Omental fat pad (tissue), 4 donors: ENCODE measurements at places on chromosomes 2 and 18.

DNA sequence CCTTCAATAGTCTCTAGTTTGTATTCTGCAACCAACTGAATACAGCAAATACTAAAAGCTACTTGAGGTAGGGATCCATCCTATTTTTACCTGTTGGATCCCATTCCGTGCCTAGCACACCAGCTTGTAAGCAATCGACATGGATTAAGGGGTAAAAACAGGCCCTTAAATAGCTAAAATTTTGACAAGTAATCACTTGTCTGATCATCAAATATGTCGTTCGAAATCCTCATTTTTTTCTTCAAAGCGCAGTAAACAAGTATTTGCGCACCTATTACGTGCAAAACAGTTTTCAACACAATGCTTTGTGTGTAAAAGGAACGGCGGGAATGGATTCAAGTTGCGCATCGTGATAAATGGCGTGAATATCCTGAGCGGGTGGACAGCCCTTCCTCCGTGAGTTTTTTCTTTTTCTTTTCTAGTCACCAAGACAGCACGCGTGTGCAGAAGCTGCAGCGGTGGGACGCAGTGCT lies 1.4 kb upstream of the ACVR2A start:
- DNase-seq = no peak

GRCh38 chr18:59142274-59142673 lies 2.6 kb downstream of the SEC11C start:
- no peak for DNase-seq

GRCh38 chr18:29034113-29034856 lies 857.4 kb upstream of the CDH2 start:
- no peak for DNase-seq

DNA sequence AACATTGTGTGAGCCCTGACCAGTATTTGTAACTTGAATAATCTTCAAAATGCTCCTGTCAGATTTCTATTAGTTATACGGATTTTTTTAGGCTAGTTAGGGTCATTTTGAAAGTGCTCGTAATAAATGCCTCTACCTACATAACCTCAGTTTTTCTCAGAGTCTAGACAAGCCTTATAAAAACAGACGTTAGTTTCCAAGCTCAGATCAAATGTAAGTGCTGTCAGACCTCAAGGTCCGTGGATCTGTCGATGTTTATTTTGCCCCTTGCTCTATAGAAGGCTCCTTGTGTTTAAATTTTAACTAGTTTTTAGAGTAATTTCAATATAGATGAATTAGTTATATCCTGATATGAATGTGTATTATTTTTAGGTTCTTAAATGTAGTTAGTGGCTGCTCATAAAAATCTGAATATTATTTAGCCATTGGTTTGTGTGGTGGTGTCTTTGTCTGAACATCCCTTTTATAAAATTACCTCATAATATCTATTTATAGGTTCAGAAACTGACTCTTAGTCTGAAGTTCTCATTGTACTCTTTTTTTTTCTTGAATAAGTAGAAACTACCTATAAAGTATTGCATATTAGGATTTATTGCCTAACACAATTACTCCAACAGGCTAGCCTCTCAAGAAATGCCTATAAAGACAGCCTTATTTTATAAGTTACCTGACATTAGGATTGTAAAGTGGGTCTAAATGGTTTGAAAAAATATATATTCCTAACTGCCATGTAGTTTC lies 71.1 kb downstream of the MTA3 start:
- DNase-seq = no peak

- no peak for DNase-seq
These were observed 96.8 kb downstream of the TGFA start for GRCh38 chr2:70456585-70457495.

DNA sequence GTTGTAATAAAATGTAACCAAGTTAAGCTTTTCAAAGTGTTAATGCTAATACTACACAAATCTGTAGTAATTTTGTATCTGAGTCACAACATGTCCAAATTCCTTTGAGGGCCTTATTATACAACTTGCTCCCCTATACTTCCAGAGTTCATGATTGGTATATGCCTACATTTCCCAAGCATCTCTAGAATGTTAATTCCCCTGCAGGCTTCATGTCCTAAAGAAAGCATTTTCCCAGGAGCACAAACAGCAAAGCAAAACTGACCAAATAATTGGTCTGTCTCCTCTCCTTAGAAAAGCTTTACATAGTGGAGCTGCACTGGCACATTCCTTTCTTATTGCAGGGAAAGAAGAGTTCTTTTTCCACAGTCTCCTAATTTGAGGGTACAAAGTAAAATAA lies 3.7 kb downstream of the ALS2 start:
- DNase-seq = no peak

DNA sequence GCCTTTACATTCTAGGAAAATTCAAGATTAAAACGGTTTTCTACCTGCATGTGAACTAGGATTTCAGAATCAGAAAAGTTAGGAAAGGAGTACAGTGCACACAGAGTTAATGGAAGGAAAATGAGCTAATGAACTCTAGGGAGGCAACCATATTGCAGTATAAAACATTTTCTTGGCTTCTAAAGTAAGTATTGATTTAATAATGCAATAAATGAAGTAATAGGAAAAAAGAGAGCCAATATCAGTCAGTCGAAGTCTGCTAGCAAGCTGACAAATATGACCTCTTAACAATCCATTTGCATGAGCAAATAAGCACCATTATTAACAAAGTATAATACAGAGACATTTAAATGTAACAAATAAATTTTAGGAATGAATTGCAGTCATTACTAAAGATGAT lies 80.2 kb upstream of the COL3A1 start:
- DNase-seq = no peak

DNA sequence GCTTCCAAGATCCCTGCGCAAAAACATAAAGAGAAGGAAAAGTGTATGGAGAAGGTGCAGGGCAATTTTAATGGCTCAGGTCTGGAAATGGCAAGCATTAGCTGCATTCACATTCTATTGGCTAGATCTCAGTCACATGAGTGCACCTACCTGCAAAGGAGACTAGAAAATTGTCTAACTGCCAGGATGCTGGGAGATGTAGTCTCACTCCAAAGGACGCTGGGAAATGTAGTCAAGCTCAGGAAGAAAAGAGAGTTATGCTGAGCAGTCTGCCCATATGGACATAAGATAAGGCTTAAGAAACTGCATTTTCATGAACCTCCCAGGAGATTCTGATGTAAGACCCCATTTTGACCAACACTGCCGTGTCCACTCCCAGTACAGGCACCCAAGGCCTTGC lies 9.5 kb upstream of the KLHL29 start:
- no peak for DNase-seq

GRCh38 chr2:120949957-120950590 lies 214.4 kb downstream of the GLI2 start:
- DNase-seq = no peak

DNA sequence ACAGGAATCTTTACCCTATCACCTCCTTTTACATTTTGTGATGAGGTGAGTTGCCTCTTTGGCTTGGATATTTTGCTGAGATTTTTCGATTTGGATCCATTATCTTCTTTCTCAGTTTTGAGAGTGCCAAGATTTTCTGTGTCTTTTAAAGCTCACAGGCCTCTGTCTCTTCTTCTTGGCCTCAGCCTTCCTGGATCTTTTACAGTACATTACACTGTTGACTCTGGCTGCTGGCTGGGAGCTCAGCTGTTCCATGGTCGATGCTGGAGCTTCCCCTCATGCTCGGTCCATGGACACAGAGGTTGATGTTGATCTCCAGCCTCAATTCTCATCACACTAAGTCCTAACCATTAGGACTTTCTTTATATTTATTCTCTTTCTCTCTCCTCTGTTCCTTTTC lies 332.8 kb upstream of the UBE2E3 start:
- DNase-seq = no peak

DNA sequence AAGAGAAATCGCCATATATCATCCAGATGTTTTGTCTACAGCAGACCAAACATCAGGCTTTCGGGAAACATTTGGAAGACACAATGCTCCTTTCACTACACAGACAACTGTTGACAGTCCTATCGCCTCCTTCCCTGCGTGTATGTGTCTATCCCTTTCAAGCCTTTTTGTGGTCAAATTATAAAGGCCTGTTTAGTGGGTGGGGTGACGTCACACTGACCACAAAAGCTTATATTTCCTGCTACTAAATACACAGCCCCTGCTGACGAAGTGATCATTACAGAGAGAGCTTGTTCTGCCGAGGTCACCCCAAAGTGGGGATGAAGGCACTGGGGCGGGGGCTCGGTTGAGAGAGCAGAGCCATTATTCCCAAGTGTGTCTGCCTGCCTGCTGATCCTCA lies 302.7 kb upstream of the TNP1 start:
- no peak for DNase-seq

DNA sequence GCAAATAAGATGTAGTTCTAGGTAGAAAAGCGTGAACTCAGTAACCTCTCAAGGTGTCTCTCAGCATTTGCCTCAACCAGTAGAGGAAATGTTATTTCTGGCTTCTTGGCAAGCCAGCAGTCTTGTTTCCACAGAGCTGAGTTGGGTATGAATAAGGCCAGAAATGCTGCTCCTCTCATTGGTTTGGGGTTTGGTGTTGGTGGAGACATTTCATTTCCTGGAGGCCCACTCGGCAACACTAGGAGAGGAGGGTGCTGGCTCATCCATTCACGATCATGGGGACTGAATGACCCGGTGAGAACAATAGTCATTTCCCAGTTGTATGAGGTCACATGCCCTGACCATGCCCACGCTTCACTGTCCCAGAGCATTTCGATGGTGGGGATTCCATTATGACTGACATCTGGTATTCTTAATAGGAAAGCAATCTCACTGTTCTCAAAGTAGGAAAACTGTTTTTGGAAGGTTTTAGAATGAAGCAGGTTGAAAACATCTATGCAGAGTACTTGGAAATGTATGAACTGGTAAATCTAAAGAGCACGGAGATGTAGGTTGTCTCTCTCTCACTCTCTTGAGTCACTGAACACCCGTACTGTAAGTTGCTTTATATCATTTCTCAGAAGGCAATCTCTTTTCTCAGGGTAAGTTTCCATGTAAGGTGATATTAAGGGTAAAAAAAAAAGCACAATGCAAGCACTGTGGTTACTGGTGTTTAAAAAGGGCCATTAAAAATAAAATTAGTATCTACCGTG lies 37.1 kb upstream of the CTLA4 start:
- DNase-seq = no peak

DNA sequence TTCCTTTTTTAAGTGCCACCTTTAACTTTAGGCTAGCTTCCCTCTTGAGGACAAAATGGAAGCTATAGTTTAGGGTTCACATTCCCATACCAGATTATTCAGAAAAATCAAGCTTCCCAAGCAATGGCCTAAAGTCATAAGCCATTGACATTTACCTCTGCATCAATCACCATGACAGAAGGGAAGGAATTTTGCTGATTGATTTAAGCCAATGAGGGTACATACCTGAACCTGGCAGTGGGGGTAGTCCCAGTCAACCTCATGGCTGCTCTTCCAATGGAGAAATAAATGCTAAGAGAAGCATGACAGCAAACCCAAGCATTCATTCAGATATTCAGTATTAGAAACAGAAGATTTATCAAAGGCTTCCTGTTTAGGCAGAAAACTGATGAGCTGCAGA lies 128.4 kb upstream of the CREB1 start:
- DNase-seq = no peak

- DNase-seq = peak; percentile 24
These were observed 104.6 kb downstream of the RTN4 start for GRCh38 chr2:54945391-54946219.

DNA sequence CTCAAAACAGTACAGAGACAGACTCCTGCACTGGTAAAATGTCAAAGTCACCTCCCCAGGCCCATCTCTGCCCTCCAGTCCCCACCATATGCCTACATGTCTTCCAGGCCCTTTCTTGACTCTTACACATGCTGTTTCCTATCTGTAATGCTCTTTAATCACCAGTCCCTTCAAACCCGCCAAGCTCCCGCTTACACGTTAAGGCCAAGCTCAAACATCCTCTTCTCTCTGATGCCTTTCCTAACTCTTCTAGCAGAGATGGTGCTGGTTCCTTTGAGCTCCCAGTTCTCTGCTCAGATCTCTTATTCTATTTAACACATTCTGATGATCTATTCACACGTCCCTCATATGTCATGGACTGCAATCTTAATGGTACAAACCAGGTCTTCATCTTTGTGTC lies 5.0 kb downstream of the EVA1A start:
- no peak for DNase-seq

DNA sequence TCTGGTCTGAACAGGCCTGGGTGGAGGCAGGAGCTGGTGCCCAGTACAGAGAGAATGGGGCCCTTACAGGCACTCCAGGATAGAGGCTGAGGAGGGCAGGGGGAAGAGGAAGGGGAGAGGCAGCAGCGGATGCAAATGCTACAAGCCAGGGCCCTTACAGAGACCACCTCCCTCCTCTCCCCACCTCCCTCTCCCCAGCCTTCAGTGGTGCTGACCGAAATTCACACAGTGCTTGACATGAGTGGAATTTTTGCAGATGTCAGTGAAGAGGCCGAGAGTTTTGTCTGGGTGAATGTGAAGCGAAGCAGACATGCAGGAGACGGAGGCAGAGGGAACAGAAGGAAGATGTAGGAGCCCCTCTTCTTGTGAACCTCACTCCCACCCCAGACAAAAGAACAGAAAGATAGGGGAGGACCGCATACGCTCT lies 31.9 kb downstream of the CIB4 start:
- DNase-seq = no peak

DNA sequence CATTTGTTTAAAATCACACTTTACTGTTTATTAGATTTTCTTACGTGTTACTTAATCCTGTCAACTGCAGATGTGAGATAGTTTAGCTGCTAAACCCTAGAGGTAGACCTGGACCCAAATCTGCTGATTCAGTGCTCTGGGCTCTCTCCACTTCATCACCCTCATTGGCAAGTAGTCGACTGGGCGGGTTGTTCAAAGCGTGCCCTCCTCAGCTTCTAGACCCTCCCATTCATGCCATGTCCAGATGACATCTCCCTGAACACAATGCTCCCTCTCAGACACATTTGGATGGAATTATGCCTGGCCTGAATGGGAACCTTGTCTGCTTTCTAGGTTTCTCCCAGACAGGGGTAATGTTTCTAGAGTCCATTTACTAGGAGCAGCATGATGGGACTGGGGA lies 43.7 kb downstream of the RPIA start:
- no peak for DNase-seq

DNA sequence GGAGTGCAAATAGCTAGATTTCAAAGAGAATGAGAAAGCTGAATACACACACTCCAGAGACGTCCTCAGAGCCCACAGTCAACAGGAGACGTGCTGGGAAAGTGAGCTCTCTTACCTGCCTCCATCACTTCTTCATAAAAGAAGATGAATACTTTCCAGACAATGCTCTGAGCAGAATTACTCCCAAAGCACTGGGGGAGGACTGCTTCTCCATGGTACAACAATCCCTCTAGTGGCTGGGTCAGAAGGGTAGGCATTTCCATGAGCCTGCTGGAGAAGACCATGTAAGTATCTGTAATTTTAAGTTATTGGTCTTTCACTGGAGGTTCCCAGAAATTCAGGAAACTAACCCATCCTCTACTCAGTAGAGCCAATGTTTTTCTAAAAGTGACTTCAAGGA lies 190.3 kb downstream of the RBM43 start:
- no peak for DNase-seq

- DNase-seq = no peak
These were observed 97.6 kb downstream of the POLE4 start for GRCh38 chr2:75055820-75056675.

- no peak for DNase-seq
These were observed 29.5 kb upstream of the NFU1 start for GRCh38 chr2:69466728-69467127.

GRCh38 chr2:27054721-27055120 lies 3.3 kb downstream of the AGBL5 start:
- no peak for DNase-seq
